ENCODE measurements at places on chromosomes 5 and 9.

GRCh38 chr9:123823194-123823947 lies 106.6 kb downstream of the DENND1A start:
- no peak for DNase-seq

GRCh38 chr9:69502671-69503301 lies 169.4 kb downstream of the APBA1 start:
- no peak for DNase-seq

- DNase-seq: no peak
These were observed 102.2 kb downstream of the INIP start for GRCh38 chr9:112615584-112616266.

- DNase-seq: no peak
These were observed 18.3 kb downstream of the RFX3 start for GRCh38 chr9:3507395-3508077.

GRCh38 chr5:170655476-170655875 lies 128.0 kb upstream of the GABRP start:
- DNase-seq: no peak

DNA sequence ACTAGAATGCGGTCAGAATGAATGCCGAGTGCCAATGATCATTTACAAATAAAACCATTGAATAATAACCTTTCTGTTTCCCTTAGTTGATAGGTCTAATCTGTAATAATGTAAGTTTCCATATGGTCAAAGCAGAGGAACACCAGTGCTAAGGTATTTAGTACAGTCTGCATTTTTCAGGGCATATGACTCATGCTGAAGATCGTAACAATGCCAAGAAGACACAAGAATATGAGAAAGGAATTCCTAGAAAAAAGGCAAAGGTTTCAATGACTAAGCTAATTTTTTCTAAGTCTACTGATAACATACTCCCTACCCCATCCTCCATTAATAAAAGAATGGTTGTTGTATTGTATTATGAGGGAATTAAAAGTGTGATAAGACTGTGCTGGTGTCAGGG lies 2.8 kb downstream of the OR1L8 start:
- DNase-seq: no peak

- no peak for DNase-seq
These were observed 18.3 kb downstream of the UGCG start for GRCh38 chr9:111914749-111915424.

DNA sequence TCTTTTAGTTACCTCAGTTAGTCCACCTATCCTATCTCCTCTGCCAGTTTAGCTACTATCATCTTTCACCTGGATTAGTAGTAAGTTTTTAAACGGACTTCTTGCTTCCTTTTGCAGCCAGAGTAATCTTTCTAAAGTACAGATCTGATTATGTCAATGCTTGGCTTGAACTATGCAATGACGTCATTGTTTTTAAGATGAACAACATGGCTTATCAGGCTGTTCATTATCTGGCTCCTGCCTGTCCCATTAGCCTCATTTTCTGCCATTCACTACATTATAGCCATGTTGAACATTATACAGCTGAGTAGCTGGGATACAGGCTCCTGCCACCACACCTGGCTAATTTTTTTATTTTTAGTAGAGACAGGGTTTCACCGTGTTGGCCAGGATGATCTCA lies 98.7 kb downstream of the RANBP17 start:
- no peak for DNase-seq

DNA sequence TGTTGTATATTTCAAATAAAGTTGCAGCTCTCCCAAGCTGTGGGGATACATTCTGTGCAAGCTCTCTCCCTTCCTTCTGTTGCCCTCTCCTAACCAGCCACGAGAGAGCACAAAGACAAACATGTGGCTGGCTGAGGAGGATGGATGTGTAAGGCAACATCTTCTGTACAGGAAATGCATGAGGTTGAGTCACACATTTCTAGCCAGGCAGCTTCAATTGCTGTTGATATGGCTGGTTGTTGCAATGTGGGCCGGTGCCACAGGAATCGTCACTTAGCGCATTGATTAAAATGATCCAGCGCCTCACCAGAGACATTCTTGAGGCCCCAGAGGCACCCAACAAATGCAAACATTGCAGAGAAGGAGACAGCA lies 207.1 kb downstream of the ICE1 start:
- no peak for DNase-seq

GRCh38 chr5:98604721-98605425 lies 168.6 kb upstream of the RGMB start:
- DNase-seq: no peak

- no peak for DNase-seq
These were observed 1043.8 kb upstream of the NUDT12 start for GRCh38 chr5:104606258-104606829.

- no peak for DNase-seq
These were observed 21.5 kb downstream of the SERINC5 start for GRCh38 chr5:80234116-80234948.

GRCh38 chr9:126448136-126448535 lies 121.5 kb downstream of the MVB12B start:
- DNase-seq: no peak

DNA sequence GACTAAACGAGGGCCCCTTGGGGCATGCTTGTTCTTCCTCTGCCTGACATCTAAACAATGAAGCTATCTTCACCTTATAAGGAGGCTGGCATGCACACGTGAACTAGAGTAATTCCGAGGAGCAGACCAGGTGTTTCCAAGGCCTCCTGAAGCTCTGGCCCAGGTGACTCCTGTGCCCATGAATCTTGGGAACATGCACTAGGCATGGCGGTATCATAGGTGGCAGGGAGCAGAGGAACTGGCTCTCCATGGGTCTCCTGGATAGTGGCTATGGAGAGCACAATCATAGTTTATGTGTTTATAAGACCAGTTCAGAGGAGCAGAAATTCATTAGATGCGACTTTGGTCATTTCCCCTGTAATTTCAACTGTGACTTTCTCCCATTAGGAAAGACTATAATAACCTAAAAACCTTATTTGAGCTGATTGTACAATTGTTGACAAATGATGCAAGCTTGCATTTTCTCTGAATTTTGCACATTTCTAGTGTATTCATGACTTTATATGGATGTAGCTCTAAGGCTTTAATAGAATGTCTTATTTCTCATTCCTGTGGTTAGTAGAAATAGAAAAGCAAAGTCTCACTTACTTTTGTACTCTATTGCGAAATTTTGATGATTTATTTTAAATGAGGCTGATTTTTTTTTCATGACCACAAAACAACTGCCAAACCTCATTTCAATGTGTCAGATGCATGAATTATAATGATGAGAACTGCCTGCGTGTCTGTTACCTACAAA lies 135.3 kb upstream of the RPS23 start:
- no peak for DNase-seq
